ENCODE measurements at places on chromosomes 7 and 10. TPM values are rescaled to one million over a fixed set of nuclear protein-coding genes. Genes with fewer than 3 reads are reported as not detected.
A peak's percentile ranks its signal among the peaks of the same experiment; 100 is the strongest.

Gene PLEKHS1
- 0.09 TPM for total RNA-seq

Gene OR2A7
- 3.8 TPM for total RNA-seq

Gene CALN1
- total RNA-seq: 0.12 TPM

Gene ADCYAP1R1
- not detected for total RNA-seq

DNA sequence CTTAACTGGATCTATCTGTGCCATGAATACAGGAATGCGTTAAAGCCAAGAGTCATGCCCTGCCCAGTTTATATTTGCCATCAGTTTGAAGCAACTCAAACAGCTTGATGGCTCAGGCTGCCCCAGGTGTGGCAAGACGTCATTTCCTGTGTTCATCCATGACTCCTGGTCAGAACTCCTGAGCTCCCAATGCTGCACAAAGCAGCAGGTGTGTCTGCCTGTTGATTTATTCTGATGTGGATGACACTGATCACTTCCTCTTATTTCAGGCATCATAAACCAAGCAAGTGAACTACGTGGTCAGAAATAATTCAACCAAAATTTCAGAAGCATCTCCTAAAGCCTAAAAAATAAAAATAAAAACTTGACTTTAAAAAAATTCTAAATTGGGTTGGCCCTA, 68.5 kb downstream of the EZH2 start:
- no peaks in the 10 kb centered on the region for H3K27me3 ChIP-seq
- H3K36me3 ChIP-seq: peaks cover 81% of the 10 kb centered on the region
- H3K27ac ChIP-seq: no peak overlapping the region
- no peak for DNase-seq
- H3K4me3 ChIP-seq: no peak overlapping the region

DNA sequence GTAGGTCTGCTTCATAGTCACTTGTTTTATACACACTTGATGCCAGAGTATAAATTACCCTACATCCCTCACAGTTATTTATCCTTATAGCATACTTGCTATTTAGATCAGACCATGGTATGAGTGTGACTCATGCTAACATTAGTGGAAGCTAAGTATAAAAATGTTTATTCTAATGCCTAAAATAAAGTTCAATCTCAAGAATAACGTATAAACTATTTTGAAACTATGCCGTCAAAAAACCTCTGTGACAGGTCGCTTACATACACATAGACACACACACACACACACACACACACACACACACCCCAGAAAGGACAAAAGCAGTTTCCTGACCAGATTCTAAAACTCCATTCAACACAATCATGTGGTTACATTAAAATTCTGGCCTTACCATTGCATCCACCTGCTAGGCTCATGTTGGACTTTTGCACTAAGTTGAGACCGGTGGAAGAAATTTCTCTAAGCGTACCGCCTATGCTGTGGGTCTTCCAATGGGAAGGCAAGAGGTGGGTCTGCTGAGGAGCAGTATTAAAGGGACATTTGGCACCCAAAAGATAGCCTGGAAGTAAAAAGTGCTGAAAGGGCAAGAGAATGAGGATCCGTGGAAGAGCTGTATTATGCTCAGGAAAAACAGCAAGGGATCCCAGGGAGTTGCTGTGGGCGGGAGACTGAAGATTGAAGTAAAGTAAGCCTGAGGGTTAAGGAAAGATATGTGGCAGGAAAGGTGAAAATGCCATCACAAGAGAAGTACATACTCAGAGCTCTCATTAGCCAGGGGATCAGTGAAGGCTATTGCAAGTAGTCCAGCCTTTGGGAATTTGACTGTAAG, 5.0 kb downstream of the FOXP2 start:
- H3K4me3 ChIP-seq: no peak overlapping the region
- no peaks in the 10 kb centered on the region for H3K4me1 ChIP-seq
- H3K27ac ChIP-seq: no peak overlapping the region
- no peaks in the 10 kb centered on the region for H3K36me3 ChIP-seq
- DNase-seq: no peak
- H3K27me3 ChIP-seq: no peaks in the 10 kb centered on the region

DNA sequence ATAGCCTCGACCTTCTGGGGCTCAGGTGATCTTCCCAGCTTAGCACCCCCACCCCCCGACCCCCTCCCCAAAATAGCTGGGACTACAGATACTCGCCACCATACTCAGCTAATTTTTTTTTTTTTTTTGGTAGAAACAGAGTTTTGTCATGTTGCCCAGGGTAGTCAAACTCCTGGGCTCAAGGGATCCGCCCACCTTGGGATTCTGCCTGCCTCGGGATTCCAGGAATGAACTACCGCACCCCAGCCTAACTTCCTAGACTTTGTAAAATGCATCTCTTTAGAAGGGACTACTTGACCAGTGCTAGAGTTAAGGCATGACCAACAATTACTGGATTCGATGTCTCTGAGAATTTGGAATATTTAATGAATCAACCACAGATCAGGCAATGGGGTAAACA, 85.9 kb downstream of the MDFIC start:
- H3K27me3 ChIP-seq: no peaks in the 10 kb centered on the region
- no peak overlapping the region for H3K4me3 ChIP-seq
- peaks cover 65% of the 10 kb centered on the region for H3K4me1 ChIP-seq

DNA sequence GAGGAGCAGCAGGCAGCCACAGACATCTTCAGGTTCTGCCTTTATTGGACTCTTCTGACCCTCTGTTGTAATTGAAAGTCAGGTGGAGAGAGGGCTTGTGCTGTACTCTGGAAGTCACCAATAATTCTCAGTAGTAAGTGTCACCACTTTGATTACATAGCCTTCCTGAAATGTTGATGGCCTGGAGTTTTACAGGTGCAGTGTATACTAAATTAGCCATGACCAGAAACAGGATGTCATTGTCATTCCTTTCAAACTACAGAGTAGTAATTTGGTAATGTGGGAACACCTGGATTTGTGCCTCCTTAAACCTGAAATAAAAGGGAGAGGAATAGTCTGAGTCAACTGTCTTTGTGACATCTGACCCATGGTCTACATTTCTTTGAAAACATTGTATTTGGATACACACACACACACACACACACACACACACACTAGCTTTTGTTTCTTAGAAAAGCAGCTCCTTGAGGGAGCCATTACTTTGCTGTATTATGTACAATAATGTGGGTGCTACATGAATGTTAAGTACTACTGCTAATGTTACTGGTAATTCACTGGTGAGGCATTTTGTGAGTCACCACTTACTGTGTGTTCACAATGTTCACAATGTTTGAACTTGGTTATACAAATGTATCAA, 19.6 kb downstream of the ARL4A start:
- H3K36me3 ChIP-seq: no peaks in the 10 kb centered on the region
- H3K27me3 ChIP-seq: no peaks in the 10 kb centered on the region
- no peak overlapping the region for H3K27ac ChIP-seq
- no peaks in the 10 kb centered on the region for H3K4me1 ChIP-seq

DNA sequence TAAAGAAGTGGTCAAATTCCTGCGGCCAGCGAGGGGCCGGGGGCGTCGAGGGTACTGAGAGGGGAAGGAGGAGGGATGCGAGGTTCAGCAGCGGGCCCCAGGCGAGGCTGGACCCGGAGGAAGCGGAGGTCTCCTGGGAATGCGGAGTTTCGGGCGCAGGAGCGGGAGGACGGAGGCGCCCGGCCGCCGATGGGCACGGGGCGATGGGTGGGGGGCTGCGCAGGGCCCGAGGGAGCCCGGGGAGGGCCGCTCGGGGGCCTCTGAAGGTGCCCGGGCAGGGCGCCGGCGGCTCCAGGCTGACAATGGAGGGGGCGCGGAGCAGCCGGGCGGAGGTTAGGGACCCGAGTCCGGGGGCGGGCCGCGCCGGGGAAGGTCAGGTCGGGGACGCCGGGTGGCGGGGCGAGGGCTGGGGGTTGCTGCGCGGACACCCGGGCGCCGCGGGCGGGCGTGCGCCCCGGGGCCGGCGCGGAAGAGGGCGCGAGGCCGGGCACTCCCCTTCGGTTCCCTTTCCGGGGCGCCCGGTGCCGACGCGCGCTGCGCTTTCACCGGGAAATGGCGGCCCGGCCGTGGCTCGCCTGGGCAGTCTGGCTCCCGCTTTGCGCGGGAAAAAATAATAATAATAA, 683 bp downstream of the MACROH2A2 start:
- H3K36me3 ChIP-seq: no peaks in the 10 kb centered on the region
- no peak overlapping the region for H3K27ac ChIP-seq
- DNase-seq: peak; percentile 46

DNA sequence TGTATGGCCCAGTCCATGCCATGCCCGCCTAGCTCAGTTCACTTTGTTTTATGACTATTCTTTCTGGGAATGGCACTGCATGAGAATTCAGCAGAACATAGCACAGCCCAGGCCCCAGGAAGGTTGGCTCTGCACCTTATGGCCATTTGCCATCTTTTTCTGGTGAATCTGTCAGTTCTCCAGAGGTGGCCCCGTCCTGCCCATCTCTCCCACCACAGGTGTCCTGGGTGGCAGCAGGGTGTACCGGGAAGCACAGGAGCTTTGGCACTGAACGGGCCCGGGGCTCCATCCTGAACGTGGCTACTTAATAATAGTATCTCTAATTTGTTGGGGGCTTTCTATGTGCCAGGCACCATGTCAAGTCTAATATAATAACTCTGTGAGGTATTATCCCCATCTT, 24.7 kb downstream of the GOLGA7B start:
- H3K36me3 ChIP-seq: no peaks in the 10 kb centered on the region
- H3K27me3 ChIP-seq: no peaks in the 10 kb centered on the region
- no peak overlapping the region for H3K27ac ChIP-seq
- peaks cover 5% of the 10 kb centered on the region for H3K4me1 ChIP-seq

DNA sequence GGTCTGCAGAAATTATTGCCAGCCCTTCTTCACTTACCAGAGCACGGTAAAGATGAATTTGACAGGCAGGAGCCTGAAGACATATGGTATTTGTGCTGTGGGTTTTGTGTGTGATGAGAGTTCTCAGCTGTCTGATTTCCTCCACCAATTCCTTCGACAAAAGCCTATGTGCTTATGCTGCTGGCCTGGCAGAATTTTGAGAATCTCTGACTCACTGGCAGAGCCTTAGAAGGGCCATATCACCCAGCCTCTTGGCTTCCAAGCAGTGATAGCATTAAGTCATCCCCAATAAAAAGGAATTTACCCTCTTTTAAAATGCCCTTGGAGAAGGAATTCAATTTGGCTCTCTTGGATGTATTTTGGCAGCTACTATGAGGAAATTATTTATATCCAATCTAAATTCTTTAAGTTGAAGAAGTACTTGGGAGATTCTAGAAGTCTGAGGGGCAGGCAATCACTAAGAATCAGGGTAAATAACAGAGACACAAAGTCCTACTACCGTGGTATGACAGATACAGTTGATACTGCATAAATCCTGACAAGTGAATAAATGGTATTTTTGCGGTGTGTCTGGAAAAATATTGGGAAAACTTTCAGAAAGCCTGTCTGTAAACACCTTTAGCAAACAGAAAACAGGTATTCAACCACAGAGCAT, 68.6 kb upstream of the EFCAB10 start:
- no peak overlapping the region for H3K4me3 ChIP-seq
- H3K27ac ChIP-seq: no peak overlapping the region
- peaks cover 12% of the 10 kb centered on the region for H3K4me1 ChIP-seq
- DNase-seq: no peak

- peaks cover 24% of the 10 kb centered on the region for H3K36me3 ChIP-seq
- no peak overlapping the region for H3K4me3 ChIP-seq
- peaks cover 52% of the 10 kb centered on the region for H3K4me1 ChIP-seq
These were observed 3.5 kb downstream of the CACUL1 start for GRCh38 chr10:118751265-118751664.

Data from activated CD4-positive, alpha-beta T cell treated with anti-CD3 and anti-CD28 coated beads for 36 hours (primary cell).